Activated naive CD4-positive, alpha-beta T cell treated with Interleukin-2 at 50 U/mL for 16 hours (primary cell): ENCODE measurements at places on chromosomes 6 and 20.

DNA sequence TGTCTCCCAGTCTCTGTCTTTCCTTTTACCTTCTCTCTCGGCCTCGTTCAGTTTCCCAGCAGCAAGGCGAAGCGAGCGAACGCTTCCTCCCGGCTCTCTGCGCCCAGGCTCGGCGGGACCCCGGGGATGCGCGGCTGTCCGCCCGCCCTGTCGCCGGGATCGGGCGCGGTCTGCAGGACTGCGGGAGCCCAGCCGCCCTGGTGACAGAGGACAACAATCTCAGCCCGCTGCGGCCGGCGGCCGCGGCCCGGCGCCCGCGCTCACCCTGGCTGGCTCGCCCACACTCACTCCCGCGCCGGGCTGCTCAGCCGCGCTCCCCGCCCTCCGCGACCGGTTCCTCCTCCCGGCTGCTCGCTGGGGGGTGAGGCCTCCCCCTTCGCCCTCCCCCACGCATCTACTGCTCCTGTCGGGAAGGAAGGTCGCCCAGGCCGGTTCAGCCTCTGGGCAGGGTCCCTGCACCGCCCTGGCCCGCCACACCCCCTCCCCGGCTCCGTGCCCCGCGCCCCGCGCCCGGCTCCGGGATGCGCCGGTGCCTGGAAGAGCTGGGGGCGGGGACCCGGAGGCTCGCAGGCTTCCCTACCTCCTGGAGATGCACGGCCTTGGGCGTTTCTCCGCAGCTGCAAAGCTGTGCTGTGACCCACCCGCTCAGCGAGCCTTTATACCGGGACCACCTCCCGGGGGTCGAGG, 410 bp downstream of the SYNE1 start:
- no peak for DNase-seq

- DNase-seq = no peak
Observed at GRCh38 chr6:42514745-42515144, 49.1 kb upstream of the UBR2 start.

DNA sequence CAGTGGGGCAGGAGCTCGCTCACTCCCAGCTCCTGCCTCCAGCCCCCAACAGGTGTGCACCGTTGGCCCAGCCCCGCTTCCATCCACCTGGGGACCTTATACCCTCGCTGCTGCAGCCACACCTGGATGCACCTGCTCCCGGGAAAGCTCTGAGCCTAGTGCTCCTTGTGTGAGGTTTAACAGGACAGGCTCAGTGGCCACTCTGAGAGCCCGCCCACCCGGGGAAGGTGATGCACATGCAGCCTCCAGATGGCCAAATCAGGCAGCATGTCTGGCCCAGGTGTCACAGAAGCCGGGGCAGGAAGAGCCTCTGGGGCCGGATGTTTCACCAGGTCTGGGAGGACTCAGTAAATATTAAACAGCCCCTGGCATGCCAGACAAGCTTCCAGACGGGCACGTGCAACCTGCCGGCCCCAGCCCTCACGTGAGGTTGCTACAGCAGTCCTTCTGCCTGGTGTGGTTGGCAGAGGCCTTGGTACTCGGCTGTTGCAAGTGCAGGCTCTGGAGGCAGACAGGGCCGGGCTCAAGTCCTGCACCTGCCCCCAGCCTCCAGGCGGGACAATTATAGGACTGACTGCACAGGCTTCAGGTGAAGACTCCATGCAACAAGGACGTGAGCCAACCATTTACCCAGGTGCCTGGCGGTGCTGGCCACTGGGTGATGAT, 66.9 kb downstream of the RIPOR3 start:
- DNase-seq = no peak

GRCh38 chr6:90386399-90387382, 90.0 kb upstream of the BACH2 start:
- no peak for DNase-seq

DNA sequence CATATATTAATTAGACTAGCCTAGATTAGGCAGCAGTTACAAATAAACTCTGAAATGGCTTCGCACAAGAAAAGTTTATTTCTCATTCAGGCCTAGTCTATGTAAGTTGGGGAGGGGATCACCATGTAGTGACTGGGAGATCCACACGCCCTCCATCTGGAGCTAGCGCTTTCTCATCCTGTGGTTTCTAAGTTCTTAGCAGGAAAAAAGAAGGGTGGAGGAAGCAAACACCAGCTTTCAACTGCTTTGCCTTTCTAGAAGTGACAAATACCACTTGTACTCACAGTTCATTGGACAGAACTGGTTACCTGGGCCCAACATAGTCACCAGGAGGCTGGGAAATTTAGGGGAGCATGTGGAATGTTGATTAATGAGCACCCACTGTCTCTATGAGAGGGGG, 46.6 kb downstream of the NDUFAF5 start:
- no peak for DNase-seq

DNA sequence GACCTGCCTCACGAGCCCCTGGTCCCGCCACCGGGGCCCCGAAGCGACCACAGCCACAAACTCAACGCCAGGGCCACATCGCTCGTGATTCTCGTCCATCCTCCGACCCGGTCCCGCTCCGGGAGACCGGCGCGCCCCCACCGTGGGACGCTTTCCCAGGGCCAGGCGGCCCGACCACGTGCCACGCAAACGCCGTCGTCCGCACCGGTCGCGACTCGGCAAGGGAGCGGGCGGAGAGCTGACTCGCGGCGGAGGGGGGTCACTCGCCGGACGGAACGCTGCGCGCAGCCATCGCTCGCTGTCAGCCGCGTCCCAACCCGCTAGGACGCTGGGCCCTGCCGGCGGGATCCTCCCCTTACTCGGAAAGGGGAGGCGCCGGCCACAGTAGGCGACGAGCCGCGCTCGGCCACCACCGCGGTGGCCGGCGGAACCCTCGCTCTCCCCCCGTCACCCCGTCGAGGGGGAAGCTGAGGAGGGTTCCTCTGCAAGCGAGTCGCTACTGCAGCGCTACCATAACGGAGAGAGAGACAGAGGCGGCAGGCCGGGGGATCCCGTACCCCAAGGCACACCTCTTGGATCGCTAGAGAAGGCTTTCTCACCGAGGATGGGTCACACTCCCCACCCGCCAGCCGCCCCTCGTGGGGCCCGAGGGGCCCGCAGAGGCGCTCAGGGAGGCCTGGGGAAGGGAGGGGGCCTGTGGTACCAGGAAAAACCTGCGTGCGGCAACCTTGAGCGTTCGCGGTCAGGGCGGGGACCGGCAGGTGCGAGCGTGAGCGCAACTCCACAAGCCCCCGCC, 511.8 kb upstream of the ZNF337 start:
- peak; percentile 40 for DNase-seq

- no peak for DNase-seq
Observed at GRCh38 chr6:5813625-5814027, 193.1 kb downstream of the NRN1 start.

GRCh38 chr20:43680981-43681380, 14.1 kb downstream of the MYBL2 start:
- no peak for DNase-seq

- no peak for DNase-seq
Observed at GRCh38 chr20:16005021-16005914, 568.0 kb downstream of the KIF16B start.

DNA sequence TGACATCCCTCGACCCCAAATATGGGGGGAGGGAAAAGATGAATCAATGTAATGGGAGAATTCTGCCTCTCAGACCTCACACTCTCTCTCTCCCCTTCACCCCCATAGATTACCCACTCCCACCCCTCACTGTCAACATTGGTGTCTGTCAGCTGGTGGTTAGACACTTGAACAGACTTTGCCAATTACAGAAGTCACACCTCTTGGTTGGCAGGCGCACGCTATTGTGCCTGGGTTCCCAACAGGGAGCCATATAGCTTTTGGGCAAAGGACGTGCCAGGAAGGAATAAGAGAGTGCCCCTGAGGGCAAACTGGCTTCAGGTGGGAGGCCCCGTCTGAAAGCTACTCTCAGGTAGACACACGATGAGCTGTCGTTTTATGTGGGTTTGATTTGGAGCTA, 54.1 kb upstream of the FYN start:
- DNase-seq = no peak

GRCh38 chr6:161128680-161129196, 137.2 kb downstream of the MAP3K4 start:
- DNase-seq = peak; percentile 42

DNA sequence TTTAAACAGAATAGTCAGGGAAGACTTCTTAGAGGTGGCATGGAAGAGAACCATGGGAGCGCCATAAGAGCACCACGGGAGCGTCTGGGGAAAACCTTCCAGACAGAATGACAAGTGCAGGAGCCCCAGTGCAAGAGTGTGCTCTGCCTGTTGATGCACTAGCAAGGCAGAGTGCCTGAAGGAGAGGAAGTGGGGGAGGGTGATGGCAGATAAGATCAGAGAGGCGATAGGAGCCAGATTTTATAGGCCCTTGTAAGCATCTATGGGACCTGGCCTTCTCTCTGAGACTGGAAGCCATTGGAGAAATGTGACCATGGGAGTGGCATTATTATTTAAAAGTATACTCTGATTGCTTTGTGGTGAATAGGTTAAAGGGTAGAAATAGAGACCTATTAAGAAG, 13.1 kb downstream of the FUCA2 start:
- DNase-seq = no peak

DNA sequence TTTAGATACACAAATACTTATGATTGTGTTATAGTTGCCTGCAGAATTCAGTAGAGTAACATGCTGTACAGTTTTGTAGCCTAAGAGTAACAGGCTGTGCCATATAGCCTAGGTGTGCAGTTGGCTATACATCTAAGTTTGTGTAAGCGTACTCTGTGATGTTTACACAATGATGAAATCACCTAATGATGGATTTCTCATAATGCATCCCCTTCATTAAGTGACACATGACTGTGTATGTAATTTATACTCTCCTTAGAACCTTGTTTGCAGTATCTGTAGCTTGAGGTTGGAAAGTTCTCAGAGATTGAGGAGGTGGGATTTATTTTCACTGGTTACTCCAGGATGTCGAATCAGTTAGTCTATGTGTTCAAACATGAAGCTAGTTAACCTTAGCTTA, 67.0 kb upstream of the TMEM30A start:
- DNase-seq = no peak

- DNase-seq = no peak
Observed at GRCh38 chr6:4402477-4402976, 267.2 kb upstream of the ECI2 start.
